ENCODE measurements at places on chromosomes 1 and 21. TPM values are rescaled to one million over a fixed set of nuclear protein-coding genes. Genes with fewer than 3 reads are reported as not detected.
A peak's percentile ranks its signal among the peaks of the same experiment; 100 is the strongest.

Gene CNST
- 33.5 TPM for total RNA-seq

Gene DDR2
- total RNA-seq: 32.8 TPM

Gene CCDC185
- not detected for total RNA-seq

Gene SMPDL3B
- total RNA-seq: 1.0 TPM

Gene VHLL
- total RNA-seq: 0.27 TPM

GRCh38 chr1:184028854-184029623, 8.5 kb downstream of the COLGALT2 start:
- peak; percentile 77 for DNase-seq

DNA sequence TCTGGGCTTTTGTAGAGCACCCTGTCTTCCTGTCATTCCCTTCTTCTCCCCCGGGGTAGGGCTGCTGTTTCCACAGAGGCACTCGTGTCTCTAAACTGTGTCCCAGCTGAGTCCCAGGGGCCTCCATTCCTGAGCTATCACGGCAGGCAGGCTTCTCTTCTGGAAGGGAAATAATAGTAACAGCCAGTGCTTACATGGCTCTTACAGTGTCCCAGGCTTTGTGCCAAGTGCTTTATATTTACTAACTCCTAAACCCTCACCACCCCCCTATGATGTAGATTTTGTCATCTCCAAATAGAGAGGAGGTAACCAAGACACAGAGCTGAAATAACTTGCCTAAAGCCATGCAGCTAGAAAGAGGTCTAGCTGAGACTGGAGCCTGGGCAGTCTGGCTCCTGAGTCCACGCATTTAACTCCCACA, 1.4 kb upstream of the CELF3 start:
- DNase-seq: no peak

GRCh38 chr1:100530880-100531487, 7.0 kb upstream of the GPR88 start:
- DNase-seq: no peak

- DNase-seq: no peak
Observed at GRCh38 chr1:57796616-57797015, 372.8 kb upstream of the DAB1 start.

DNA sequence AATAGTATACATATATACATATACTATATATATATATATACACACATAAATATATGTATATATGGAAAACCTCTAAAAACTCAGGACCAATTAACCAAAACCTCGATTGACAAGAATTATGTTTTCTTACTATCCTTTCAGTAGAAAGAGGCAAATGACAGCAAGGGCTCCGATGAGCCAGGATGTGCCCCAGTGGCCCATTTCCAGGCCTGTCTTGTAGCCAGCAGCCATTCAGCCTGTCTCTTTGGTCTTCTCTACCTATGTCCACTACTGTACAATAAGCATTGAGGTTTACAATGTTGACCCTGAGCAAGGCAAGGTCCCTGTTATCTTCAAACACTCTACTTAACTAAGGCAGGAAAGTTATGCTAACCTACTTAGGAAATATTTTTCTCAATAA, 9.8 kb downstream of the KCNA2 start:
- DNase-seq: no peak

- DNase-seq: no peak
Observed at GRCh38 chr1:79059341-79059740, 52.8 kb upstream of the ADGRL4 start.

DNA sequence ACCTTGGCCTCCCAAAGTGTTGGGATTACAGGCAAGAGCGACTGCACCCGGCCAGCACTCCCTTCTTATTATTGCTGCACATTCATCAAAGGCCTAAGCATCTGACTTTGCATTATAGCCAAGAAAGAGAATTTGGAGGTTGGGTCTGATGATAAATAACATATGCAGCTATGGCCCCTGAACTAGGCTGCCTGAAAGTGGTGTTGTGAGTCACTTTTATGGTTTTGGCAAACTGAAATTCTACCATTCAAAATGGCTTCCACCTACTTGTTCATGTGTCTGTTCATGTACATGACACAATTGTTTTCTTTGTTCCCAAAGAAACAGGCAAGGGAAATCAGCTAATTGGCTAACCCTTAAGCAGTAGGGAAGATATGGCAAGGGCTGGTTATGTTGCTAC, 25.0 kb upstream of the UAP1 start:
- DNase-seq: peak; percentile 10

- DNase-seq: no peak
Observed at GRCh38 chr1:46134660-46135331, 2.4 kb upstream of the PIK3R3 start.

DNA sequence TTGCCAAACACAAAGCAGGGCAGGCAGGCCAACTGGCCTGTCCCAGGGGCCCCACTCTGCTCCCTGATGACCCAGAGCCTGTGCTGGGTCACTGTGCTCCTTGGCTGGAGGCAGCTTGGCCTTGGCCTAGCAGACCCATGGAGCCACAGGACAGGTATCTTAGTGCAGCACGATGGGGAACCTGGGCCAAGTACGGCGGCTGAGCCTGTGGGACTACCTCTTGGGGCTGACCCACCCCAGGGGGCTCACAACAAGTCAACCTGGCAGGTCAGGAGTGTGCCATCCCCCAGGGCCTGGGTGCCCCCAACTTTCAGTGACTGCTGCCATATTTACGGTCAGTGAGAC, 10.1 kb upstream of the FGR start:
- no peak for DNase-seq

Data from SK-MEL-5 (cell line).